ENCODE measurements at places on chromosomes 5 and 9. TPM values are rescaled to one million over a fixed set of nuclear protein-coding genes. Genes with fewer than 3 reads are reported as not detected.

C1QTNF2 gene
- total RNA-seq = 12.3 TPM

BRINP1 gene
- total RNA-seq = 0.59 TPM

ALDH1A1 gene
- 19.2 TPM for total RNA-seq

NEUROG1 gene
- not detected for total RNA-seq

PRRC1 gene
- 59.0 TPM for total RNA-seq

PCDHGA6 gene
- 3.6 TPM for total RNA-seq

ABHD17B gene
- 24.5 TPM for total RNA-seq

FAM153A gene
- 0.20 TPM for total RNA-seq

SLC25A2 gene
- total RNA-seq = 1.4 TPM

PDE6A gene
- not detected for total RNA-seq

MZB1 gene
- 0.89 TPM for total RNA-seq

SGCD gene
- total RNA-seq = 54.5 TPM

GDA gene
- total RNA-seq = 1.5 TPM

THBS4 gene
- total RNA-seq = 12.3 TPM

HIGD2A gene
- 69.9 TPM for total RNA-seq

ZNF366 gene
- 1.1 TPM for total RNA-seq

IGFBPL1 gene
- 0.79 TPM for total RNA-seq

RNF208 gene
- 0.20 TPM for total RNA-seq

GPSM1 gene
- total RNA-seq = 18.6 TPM

PCDHB14 gene
- 3.8 TPM for total RNA-seq

SOX30 gene
- 0.10 TPM for total RNA-seq

DBH gene
- total RNA-seq = under 0.01 TPM

INSL6 gene
- total RNA-seq = not detected

KIF12 gene
- total RNA-seq = 2.3 TPM

SLC4A9 gene
- not detected for total RNA-seq

ARL14EPL gene
- total RNA-seq = not detected

CNTFR gene
- 7.5 TPM for total RNA-seq

EGFLAM gene
- total RNA-seq = 22.2 TPM

GFRA3 gene
- 4.3 TPM for total RNA-seq

GLRA1 gene
- not detected for total RNA-seq

FASTKD3 gene
- total RNA-seq = 10.7 TPM

MARVELD2 gene
- 5.5 TPM for total RNA-seq

SPATA31C1 gene
- not detected for total RNA-seq

IFNA5 gene
- total RNA-seq = not detected

DMRT2 gene
- total RNA-seq = 11.8 TPM

AMACR gene
- total RNA-seq = 5.6 TPM

SPINK7 gene
- total RNA-seq = 0.59 TPM

GBA2 gene
- 32.1 TPM for total RNA-seq

BTNL3 gene
- total RNA-seq = not detected

FUT7 gene
- 0.39 TPM for total RNA-seq

UBAP1 gene
- total RNA-seq = 26.0 TPM

ORM2 gene
- total RNA-seq = 0.79 TPM

TMEFF1 gene
- 4.7 TPM for total RNA-seq

KCNIP1 gene
- 2.5 TPM for total RNA-seq
